ENCODE measurements at places on chromosomes 12 and 14.

DNA sequence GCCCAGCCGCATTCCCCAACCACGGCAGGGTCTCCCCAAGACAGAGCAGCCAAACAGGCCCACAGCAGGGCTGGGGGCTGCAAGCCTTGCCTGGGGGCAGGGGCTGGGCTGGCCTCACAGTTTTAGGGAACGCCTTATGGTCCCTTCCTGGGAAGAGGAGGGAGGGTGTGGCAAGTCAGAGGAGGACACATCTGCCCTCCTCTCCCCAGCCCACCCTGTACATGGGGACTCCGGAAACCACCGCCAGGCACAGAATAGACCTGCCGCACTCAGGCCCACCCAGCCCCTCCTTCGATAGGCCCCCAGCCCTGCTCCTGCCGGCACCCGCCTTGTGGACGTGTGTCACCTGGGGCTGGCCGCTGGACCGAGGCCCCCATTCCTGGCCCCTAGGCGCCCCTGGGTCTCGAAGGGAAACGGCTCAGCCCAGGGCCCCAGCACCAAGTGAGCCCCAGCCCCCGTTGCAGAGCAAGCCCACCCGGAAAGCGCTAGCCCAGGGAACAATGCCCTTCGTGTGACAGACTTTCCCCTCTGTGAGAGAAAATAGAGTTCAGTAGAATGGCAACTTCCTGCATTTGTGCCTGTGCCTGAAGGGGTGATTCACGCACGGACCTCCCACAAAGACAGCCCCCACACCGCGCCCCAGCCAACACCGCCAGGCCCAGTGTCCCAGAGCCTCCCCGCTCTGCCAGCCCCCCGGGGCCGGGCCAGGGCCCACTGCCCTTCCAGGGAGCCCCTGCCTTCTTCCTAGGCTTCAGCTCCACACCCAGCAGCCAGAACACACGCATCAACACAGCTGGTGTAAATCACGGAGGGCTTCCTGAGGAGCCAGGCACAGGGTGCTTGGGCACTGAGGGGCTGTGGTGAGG is 12.0 kb upstream of the NUDT14 start:
- no peak for DNase-seq

- no peak for DNase-seq
These were observed 295.0 kb downstream of the RMST start for GRCh38 chr12:97757481-97758193.

GRCh38 chr14:69909826-69910550 is 30.8 kb downstream of the SMOC1 start:
- no peak for DNase-seq

DNA sequence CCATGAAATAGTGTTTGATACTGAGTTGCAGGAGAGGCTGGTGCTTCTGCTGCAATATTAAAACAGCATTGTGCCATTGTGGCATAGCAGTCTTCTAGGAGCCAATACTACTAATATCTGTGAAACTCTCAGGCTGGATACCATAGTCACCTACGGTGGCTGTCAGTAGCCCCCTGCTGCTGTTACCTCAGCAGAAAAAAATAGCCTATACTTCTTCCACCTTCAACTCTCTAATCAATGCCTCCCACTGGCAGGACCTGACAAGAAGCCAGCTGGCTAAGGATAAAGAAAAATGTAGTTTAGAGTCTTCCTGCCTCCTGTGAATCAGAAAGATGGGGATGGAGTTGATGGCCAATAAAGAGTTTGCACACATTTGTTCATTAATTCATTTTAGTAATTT is 91.6 kb downstream of the PDE3A start:
- DNase-seq: no peak

DNA sequence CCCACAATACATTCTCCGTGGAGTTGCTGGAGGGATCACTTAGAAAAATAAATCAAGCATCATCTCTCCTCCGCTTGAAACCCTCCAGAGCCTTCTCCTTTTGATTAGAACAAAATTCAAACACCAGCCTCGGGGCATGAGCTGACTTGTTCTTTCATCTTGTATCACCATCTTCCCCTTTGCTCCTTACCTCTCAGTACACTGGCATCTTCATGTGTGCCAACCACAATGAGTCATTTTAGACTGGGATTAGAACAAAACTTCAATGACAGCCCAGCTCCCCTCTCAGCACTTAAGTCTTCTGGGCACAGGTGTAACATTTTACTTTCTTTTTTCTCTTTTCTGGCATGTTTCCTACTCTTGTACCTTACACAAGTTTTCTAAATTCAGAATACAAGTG is 1159.2 kb upstream of the TMEM132C start:
- DNase-seq: no peak

- DNase-seq: peak; percentile 20
These were observed 30.3 kb upstream of the IFNG start for GRCh38 chr12:68189821-68190242.

DNA sequence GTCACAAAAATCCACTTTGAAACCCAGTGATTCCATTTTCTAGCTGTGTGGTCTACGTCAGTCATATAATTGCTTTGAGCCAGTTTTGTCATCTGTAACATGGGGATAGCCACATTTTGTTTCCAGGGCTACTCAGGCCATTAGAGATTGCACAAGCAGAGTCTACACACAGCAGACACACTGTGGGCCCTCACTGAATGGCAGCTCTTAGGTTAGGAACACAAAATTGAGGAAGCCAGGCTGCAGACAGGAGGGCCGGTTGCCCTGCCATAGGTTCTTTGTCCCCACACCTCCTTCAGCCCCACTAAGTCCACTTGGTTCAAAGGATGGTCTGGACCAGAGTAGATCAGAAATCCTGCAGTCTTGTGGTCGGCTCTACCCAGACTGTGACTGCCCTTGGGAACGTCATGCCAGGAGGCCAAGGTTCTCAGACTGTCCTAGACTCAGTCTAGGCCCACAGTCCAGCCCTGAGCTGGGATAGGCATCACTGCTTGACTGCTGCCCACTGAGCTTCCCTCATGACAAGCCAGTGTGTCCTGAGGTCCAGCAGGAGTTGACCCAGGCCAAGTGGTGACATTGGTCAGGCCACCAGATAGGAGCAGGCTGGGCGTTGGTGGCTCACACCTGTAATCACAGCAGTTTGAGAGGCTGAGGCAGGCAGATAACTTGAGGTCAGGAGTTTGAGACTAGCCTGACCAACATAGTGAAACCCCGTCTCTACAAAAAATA is 3.8 kb upstream of the MYH7 start:
- DNase-seq: no peak

DNA sequence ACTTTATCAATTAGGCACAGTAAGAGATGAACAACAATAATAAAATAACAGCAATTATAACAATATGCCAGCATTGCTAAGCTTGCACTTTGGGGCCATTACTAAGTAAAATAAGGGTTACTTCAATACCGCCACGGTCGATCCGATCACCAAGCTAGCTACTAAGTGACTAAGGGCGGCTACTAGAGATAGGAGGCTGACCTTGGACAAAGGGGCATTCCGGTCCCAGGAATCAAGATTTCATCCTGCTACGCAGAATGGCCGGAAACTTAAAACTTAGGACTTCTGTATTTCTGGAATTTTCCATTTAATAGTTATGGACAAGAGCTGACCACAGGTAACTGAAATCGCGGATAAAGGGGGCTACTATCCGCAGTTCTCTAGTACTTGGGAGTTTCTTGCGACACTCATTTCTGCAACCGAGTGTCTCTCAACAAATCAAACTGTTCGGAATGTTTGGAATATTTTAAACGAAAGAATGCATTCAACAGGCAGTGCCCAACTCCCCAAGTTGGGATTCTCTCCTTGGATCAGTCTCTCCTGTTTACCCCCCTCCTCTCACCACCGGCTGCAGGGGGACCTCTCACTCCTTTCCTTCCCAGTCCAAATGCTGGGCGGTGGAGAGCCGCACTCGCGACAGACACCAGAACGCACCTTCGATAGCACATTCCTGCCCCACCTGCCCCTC is 650 bp downstream of the HEBP1 start:
- peak; percentile 10 for DNase-seq

DNA sequence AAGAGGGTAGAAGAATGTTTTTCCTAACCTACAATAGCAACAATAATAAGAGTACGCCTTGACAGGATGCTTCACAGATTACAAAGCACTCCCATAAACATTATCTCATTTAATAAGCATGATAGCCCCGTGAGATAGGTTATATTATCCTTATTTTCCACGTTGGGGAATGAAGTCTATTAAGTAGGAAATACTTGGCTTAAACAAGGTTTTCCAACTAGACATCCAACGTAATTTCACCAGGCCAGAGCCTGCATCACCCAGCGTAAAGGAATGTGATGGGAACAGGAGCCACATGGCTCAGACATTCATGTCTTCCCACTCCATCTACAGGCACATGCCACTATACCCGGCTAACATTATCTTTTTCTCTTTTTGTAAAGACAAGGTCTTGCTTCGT is 223.4 kb upstream of the AMIGO2 start:
- DNase-seq: no peak

GRCh38 chr12:110687396-110688169 is 1.3 kb downstream of the HVCN1 start:
- DNase-seq: no peak

DNA sequence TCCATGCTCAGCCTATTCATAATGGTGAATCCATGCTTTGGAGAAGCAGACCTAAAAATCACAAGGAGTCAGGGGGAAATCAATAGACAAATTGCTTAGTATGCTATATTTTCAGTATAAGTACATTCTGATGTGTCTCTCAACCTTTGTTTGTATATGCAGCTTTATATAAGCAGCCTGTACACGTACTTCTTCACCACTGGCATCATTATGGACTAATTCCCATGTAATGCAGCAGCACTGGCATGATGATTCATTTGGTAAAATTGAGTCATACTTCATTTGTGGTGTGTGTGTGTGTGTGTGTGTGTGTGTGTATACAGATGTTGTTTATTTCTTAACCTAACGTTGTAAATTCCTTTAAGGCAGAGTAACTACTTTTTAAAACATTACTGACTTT is 10.9 kb downstream of the DCP1B start:
- no peak for DNase-seq

DNA sequence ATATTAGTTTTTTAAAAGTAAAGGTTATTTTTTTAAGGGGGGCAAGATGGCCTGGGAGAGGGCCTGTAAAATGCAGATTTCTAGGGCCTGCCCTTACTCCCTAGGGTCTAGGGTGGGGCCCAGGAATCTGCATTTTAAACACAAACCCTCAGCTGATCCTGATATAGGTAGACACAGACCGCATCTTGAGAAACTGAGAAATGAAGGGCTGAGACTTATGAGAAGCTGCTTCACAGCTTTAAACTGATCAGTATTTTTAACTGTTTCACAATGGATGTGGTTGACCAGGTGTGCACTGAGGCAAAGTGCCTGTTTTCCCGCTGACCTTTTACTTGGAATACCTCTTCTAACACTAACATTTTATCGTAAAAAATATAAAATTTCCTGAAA is 84.0 kb downstream of the CCDC88C start:
- no peak for DNase-seq

DNA sequence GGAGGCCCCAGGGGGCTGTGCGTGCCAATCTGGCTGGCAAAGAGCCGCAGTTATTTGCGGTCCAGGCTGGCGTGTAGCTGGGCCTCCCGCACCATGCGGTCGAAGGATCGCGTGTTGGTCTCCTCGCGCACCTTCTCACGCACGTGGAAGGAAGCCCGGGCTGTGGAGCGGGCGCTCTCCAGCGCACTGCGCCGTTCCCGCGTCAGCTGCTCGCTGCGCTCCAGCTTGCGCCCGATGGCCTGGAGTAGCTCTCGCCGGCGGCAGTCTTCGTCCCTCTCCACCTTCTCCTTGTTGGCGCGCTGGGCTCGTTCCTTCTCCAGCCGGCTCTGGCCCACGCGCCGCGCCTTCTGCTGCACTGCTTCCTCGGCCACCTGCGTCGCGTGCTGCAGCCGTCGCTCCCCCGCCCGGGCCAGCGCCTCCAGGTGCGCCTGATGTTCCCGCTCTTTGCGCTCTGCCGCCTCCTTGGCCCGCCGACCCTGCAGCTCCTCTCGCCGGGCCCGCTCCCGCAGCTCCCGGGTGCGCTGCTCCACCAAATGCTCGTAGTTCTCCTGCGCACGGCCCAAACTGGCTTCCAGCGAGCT is 3.1 kb downstream of the CCDC177 start:
- DNase-seq: no peak

DNA sequence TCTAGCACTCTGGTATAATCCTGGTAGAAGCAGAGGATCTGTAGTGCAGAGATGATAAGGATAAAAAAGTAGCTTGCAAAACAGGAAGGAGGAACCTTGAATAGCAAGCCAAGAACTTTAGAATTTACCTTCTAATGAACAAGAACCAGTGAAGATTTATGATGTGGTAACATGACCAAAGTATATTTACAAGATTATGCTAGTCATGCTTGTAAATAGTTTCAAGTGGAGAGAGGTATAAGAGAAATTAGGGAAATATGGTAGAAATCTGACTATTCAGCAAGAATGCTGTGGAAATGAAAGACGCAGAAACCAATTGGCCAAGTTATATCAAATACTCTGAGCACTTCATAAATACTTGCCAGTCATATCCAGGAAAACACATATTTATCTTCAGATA is 47.8 kb downstream of the ERGIC2 start:
- DNase-seq: no peak

GRCh38 chr14:52315355-52315718 is 1.2 kb downstream of the PTGER2 start:
- peak; percentile 8 for DNase-seq

GRCh38 chr14:101361044-101361443 is 200.3 kb upstream of the DIO3 start:
- no peak for DNase-seq

GRCh38 chr12:4530982-4531586 is 7.6 kb upstream of the RAD51AP1 start:
- DNase-seq: no peak

GRCh38 chr12:121794534-121795033 is 1.1 kb upstream of the RHOF start:
- no peak for DNase-seq

DNA sequence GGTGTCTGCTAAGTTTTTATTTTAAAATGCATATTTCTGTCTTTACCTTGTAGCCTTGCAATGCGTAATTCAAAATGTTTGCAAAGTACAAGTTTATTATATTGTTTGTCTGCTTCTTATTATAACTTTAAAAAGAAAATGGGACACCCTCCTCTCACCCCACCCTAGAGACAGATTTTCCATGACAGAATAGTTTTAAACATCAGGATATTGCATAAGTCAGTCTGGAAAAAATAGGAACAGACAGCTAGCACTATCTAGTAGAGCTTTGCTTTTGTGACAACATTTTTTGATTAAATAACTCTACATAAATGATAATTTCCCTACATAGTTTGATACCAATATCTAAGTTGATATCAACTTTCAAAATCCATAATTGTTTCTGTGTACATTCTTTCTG is 71.3 kb downstream of the PDE3A start:
- DNase-seq: no peak

DNA sequence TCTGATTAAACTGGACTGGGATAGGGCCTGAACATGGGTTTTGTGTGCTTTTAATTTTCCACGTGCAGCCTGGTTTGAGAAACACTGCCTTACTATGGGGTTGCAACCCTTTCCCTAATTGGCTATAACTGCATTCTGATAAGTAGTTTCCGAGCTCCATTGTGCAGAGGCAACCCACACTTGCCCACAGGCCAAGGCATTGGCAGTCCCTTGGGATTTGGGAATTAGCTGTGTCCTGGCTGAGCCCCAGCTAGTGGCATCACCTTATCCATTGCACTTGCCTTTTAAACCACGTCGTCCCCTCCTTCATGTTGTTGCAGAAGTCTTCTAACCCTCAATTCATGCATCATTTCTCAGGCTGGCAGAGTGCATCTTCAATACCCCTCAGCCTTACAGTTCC is 10.2 kb downstream of the VCPKMT start:
- DNase-seq: no peak

- DNase-seq: no peak
These were observed 337.6 kb upstream of the CLEC14A start for GRCh38 chr14:38593476-38593875.

- DNase-seq: no peak
These were observed 314 bp upstream of the HOTAIR start for GRCh38 chr12:53975064-53975471.

Data from stimulated activated CD8-positive, alpha-beta memory T cell treated with anti-CD3 and anti-CD28 coated beads, Interleukin-12 subunit alpha, Interleukin-12 subunit beta, amount 100 ng/mL, for 1 hour (primary cell).